ENCODE measurements at places on chromosomes 1 and 21.

DNA sequence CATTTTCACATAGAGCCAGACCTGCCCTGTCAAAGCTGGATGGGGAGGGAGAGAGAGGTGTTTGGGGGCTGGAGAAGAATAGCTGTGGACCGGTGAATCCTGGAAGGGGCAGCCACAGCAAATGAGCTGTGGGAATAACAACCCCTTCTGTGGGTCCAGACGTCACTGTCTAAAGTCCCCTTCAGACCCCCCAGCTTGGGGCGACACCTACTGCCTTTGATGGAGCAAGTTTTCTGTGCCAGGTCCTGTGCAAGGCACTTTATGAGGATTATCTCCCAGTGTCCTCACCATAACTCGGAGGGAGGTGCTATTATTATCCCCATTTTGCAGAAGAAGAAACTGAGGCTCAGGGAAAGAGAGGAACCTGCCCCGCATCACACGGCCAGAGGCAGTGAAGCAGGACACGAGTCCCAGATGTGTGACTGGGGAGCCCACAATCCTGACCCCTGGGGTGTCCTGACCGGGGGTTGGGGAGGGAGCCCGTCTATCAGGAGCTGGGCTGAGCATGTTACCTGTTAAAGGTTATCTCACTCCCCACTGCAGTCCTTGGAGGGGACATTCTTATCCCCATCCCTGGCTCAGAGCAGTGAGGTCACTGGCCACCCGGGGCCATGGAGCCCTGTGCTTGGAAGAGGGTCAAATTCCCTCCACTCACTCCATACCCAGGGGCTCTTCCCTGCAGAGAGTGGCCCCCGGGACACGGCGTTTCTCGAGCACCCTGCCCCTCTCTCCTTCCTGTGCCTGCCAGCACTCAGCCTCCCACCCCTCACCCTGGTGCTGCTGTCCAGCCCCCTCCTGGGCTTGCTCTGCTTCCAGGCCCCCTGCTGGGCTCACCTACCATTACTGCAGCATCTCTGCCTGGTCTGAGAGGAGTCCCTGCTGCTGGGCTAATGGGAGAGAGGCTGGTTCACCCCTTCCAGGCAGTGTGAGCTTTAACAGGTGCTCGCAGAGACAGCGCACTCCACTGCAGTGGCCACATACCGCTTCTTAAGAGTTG lies 132.9 kb downstream of the PTPRU start:
- no peak for DNase-seq

- no peak for DNase-seq
Observed at GRCh38 chr1:225612287-225612686, 40.6 kb downstream of the ENAH start.

DNA sequence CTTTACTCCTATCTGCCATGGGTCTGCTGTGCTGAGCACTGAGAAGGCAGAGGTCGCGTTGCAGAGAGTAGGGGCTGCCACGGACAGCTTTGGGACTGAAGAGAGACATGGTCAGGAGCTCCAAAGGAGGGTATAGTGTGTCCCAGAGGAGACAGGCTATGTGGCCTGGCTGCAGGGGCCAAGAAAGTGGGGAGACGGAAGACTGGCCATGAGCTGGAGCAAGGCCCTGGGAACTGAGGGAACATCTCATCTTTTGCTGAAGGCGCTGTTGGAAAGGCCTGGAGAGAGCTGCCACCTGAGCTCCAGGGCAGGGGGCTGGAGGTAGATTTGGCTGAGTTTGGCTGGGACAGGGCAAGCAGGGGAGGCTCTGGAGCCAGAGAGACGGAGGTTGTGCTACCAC lies 55.8 kb upstream of the AJAP1 start:
- DNase-seq: no peak

DNA sequence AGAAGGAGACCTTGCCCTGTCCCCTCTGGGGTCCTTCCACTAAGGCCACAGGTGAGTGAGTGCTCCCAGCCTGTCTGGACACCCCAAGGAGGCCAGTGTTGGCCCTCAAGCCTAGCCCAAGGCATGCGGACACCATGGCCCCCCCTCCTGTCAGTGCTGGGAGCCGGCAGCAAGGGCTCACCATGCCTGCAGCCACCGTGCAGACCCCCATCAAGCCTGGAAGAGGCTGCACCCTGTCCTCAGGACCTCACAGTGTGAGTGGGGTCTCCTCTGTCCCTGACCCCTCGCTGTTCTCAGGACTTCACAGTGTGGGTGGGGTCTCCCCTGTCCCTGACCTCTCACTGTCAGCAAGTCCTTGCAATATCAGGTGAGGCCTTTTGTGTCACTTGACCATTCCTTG lies 33.2 kb upstream of the PRSS38 start:
- DNase-seq: no peak

DNA sequence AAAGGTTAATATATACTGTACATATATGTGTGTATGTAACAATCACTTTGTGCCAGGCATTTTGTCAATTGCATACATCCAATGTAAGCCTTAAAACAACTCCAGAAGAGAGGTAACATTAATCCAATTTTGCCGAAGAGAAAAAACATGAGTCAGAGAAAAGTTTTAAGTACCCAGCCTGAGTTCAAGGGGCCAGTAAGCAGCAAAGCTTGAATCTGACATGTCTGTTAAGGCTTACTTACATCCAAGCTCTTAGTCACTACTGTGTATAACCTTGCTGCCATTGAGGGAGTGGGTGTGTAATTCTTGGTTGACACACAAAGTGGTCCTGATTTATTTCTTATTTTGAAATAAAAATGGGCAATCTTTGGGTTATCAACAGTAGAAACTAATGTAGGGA lies 360.4 kb upstream of the LYPLAL1 start:
- no peak for DNase-seq

DNA sequence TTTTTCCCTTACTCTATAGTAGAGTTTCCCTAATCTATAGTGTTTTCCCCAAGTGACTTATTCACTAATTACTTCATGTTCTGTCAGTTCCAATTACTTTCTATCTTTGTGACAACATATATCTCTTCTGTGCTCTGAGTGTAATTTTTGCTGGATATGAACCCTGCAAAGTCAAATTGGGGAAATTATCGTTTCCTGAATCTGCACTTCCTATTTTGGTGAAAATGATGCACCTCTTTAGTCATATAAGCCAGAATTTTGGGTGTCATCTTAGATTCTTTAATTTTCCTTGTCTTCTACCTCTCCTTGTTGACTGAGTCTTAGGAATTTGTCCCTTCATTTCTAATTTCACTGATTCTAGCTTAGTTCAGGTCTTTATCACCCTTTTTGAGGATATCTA lies 33.4 kb upstream of the PRKACB start:
- DNase-seq: no peak

DNA sequence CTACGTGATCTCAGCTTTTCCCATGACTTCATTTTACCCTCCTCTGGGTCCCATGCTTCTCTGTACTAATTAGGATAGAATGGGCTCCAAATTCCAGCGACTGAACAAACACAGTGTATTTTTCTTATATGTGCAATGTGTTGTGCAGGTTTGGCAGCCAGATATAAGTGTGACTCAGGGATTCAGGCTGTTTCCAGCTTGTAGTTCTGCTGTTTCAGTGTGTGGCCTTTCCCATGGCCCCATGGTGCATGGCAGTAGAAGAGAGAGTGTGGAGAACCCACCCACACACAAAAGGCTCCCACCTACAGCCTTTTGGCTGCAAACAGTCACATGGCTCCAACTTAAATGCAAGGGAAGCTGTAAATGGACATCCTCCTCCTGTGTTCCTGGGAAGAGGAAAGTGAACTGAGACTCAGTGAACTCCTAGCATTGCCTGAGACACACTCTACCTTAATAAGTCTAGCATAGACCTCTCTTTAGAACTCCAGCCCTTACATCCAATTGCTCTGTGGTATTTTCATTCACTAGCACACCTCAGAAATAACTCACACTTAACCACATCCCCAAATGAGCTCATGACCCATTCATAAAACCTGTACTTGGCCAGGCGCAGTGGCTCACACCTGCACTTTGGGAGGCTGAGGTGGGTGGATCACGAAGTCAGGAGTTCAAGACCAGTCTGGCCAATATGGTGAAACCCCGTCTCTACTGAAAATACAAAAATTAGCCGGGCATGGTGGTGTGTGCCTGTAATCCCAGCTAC lies 58.7 kb downstream of the KIAA0040 start:
- DNase-seq: no peak

DNA sequence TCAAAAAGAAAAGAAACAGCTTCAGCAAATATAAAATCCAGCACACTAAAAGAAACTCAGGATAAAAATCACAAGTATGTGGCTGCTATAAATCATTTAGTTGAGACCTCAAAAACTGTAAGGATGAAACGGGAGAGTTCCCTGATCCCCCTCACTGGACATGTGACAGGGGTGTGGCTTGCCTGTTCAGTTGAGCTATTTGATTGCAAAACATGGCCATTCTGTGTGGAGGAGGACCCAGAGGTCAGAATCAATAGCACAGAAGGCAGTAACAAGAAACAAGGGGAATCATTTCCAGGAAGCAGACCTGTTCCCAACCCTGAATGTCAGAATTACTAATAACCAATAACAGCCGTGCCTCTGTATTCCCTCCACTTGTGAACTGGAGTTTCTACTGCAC lies 27.9 kb downstream of the RBM11 start:
- no peak for DNase-seq

GRCh38 chr1:15760520-15761211 lies 2.1 kb downstream of the FBLIM1 start:
- no peak for DNase-seq

DNA sequence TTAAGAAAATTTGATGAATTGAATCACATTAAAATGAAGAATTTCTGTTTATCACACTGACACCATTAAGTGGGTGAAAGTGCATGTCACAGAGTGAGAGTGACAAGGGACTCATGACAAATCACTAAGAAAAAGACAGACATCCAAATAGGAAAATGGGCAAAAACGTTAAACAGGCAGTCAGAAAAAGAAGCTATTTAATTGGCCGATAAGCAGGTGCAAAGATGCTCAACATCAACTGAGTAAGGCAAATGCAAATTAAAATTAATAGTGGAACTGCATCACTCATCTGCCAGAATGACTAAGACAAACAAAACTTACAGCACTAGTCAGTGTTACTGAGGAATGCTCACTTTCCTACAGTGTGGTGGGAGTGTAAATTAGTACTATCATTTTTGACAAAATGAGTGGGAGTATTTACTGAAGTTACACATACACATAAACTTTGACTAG lies 39.2 kb upstream of the RUNX1 start:
- DNase-seq: no peak

All from stimulated activated CD4-positive, alpha-beta T cell treated with anti-CD3 and anti-CD28 coated beads, Interleukin-12 subunit alpha, Interleukin-12 subunit beta, amount 100 ng/mL, for 48 hours (primary cell).